ENCODE measurements at places on chromosomes 16 and 17.

GRCh38 chr16:530111-530817 is 2.8 kb downstream of the CAPN15 start:
- DNase-seq: peak; percentile 54

- DNase-seq: no peak
Observed at GRCh38 chr16:55240888-55241287, 83.1 kb upstream of the IRX6 start.

- peak; percentile 37 for DNase-seq
Observed at GRCh38 chr16:81313701-81314602, 810 bp upstream of the GAN start.

DNA sequence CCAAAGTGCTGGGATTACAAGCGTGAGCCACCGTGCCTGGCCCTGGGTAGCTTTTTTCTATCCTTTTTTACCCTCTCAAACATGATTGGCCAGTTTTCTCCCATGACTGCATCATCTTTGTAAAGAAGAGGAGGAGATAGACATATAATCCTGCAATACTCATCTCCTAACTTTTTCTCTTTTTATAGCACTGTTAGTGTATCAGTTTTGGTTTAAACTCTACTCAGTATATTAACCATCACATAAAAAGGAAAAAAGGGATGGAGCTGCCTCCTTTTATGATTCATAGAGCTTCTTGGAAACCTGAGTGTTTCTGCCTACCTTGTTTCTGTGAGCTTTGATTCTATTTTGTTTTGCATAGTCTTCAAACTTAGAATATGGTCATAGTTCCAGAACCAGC is 12.0 kb upstream of the TMEM106A start:
- DNase-seq: no peak

DNA sequence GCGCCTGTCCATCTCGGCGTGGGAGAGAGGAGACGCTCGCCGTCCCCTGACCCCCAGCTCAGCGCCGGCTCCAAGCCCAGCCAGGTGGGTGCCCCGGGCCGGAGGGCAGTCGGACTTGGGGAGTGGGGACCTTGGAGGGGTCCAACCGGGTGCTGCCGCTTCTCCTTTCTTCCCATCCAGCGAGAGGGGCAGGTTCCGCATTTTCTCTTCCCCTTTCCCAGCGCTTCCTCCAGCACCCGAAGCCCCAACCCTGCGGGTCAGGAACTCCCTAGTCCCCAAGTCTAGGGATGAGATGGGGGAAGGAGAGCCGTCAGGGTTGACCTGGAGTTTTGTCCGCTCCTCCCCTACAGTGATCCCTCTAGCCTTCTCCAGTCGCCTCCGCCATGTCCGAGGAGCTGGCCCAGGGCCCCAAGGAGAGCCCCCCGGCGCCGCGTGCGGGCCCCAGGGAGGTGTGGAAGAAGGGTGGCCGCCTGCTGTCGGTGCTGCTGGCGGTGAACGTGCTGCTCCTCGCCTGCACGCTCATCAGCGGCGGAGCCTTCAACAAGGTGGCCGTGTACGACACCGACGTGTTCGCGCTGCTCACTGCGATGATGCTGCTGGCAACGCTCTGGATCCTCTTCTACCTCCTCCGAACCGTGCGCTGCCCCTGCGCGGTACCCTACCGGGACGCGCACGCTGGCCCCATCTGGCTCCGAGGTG is at the start of gene OTOP2:
Gene OTOP2, plus strand, starts transcription at position 24 of the 699 bp plus-strand sequence. Its CDS starts 360 bp downstream, at position 384.
- DNase-seq: no peak

DNA sequence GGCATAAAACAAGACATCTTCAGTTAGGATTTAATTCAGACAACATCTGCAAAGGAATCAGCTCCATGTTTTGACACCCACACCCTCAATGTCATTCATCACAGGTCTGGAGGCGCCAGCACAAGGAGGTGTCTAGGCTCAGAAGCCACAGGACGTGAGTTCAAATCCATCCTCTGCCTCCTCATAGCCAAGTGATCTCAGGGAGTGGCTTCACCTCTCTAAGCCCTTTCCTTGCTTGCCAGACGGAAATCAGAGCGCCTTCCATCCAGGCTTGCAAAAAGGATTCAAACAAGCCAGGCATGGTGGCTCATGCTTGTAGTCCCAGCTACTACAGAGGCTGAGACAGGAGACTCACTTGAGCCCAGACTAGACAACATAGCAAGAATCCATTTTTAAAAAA is 84.6 kb downstream of the GSG1L start:
- DNase-seq: no peak

DNA sequence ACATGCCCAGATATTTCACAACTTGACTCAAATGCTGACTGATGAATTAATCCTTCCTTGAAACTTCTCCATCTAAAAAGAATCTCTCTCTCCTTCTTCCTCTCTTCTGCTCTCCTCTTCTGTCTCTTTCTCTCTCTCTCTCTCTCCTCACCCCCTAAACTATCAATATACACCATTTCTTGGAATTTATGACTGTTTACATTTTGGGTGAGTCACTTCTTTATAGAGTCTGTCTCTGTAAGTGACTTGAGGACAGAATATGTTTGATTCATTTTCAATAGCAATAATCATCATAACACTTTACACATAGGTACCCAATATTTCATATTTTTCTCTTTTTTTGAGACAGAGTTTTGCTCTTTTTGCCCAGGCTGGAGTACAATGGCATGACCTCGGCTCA is 15.3 kb downstream of the OR3A1 start:
- no peak for DNase-seq

GRCh38 chr17:59427425-59427921 is 96.0 kb downstream of the YPEL2 start:
- DNase-seq: peak; percentile 29

GRCh38 chr17:16930571-16931317 is 41.2 kb downstream of the TNFRSF13B start:
- no peak for DNase-seq

DNA sequence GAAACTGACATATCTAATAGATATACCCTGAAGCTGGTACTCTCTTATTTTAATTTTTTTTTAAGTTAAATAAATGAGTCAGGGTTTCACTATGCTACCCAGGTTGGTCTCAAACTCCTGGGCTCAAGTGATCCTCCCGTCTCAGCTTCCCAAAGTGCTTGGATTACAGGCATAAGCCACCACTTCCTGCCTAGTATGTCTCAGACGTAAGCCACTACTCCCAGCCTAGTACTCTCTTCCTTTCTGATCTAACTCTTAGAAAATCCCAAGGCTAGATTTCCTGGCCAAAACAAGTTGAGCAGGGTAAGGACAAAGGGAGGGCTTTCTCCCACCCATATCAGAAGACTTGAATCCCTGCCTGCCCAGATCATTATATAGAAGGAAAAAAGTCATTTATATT is 33.7 kb downstream of the HOXB1 start:
- DNase-seq: no peak

GRCh38 chr17:77735081-77735565 is 223.4 kb upstream of the TNRC6C start:
- peak; percentile 85 for DNase-seq

- DNase-seq: no peak
Observed at GRCh38 chr17:77909236-77909635, 49.3 kb upstream of the TNRC6C start.
